A172 (cell line): ENCODE measurements at places on chromosomes 4 and X. TPM values are rescaled to one million over a fixed set of nuclear protein-coding genes. Genes with fewer than 3 reads are reported as not detected.
A peak's percentile ranks its signal among the peaks of the same experiment; 100 is the strongest.

GRCh38 chr4:155667222-155667567 lies 547 bp downstream of the GUCY1A1 start:
- DNase-seq = no peak

DNA sequence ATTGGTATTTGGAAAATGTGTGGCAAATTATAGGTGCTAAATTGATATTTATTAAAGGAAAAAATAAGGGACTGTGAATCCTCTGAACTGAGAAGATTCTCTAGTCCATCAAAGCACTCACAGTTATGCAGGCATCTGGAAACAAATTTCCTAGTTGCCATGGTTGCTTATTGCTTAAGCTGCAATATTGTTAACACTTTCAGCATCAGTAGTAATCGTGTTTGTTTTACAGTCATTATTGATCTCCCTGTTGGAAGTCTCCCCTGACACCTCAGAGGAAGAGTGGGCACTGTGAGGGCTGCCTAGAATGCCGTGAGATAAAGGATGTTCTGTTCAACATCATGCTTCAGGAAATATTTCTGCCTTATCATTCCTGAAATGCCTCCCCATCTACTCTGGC lies 2004.3 kb upstream of the ADGRL3 start:
- DNase-seq = no peak

The FGG gene
- total RNA-seq = not detected in 2 replicates

The SHISA3 gene
- 3.1 and 3.9 TPM in 2 replicates for total RNA-seq

DNA sequence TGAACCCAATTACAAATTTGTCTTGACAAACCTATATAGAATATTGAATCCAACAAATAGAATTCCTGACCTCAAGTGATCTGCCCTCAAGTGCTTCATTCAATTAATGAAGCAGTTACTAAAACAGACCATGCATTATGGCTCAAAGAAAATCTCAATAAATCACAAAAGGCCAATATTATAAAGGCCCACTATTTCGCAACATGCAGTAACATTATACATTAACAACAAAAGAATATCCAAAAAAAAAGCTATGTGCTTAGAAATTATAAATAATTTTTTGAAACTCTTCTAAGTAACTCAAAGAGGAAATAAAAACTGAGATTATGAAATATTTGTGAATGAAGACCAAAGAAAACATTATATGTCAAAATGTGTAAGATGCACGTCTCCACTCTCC lies 177.7 kb downstream of the ZNF674 start:
- no peak for DNase-seq

GRCh38 chr4:122403861-122404260 lies 25.1 kb downstream of the ADAD1 start:
- DNase-seq = no peak

- DNase-seq = no peak
Observed at GRCh38 chr4:109033993-109034392, 268.5 kb downstream of the COL25A1 start.

The POLN gene
- total RNA-seq = 0.24 and 0.62 TPM in 2 replicates

DNA sequence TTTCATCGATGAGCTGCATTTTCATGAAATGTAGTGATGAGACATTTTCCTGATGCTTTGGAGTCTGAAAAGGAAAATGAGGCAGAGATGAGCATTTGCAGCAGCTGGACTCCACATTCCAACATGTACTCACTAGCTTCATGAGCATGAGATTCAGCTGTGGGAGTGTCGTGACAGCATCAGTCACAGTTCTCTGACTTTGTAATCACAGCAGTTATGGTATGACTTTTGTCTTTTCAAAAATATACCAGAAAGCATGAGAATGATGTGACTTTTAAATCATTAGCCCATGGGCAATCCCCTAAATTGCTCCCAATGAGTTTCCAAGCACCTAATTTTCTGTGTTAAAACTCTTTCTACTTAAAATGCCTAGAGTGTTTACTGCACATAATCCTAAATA lies 18.3 kb upstream of the MSL3 start:
- DNase-seq = no peak

The CD40LG gene
- not detected in 2 replicates for total RNA-seq

The PORCN gene
- 13.2 and 15.2 TPM in 2 replicates for total RNA-seq

The TLR10 gene
- total RNA-seq = not detected in 2 replicates

GRCh38 chrX:112818114-112819007 lies 22.3 kb downstream of the AMOT start:
- DNase-seq = no peak

DNA sequence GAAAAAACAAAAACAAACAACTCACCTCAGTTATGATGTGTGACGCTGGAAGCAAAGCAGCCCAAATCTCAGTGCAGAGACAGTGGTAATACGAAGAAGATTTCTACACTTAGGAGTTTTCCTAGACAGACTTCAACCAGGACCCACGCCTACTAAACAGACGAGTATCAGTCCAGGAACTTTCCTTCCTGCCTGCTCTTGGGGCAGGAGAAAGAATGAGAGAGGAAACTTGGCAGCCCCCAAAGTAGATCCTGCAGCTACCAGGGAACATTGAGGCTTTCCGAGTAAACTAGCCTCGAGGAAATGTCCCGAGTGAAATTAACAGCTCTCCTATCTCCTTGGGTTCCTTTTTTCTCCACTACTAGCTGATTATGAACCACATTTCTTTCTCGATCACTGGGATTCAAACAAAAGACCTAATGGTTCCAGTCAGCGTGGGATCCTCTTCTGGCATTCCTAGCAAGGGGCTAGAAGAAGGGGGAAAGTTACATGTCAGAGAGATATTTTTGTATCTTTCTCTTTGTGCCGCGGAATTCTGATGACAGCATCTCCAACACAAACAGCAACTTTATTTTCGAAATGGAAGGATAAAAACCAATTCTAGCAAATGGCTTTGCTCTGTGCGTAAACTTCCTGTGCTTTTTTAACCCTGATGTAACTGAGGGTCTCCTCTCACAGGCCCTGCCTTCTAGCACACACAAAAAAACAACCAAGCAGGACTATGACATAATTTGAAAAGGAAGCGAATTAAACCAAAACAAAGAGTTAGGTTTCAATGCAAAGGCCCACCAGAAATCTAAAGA lies 53.2 kb downstream of the PPM1K start:
- no peak for DNase-seq

DNA sequence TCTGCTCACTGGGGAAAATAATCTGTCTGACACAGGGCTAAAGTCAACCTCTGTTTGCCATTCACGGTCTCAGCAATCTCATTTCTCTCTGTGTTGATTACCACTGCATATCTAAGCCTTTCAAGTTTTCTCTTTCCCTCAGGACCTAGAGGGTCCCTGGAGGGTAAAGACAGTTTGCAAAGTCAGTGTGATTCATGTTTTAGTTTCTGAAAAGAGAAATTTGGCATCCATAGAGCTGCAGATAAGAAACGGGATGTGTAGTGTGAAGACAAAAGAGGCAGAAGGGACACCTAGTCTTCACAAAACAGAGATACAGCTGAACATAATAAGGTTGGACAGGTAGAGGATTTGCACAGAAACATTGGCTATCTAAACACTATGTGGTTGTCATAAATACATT lies 34.5 kb upstream of the KDR start:
- no peak for DNase-seq

- DNase-seq = peak; percentile 47
Observed at GRCh38 chr4:159606835-159607234, 504.0 kb downstream of the RAPGEF2 start.
